NCI-H524 treated with DMSO at 0.1 percent for 48 hours (cell line): ENCODE measurements at places on chromosomes 1 and 21.

GRCh38 chr1:114043054-114043453 lies 63.8 kb downstream of the OLFML3 start:
- no peak for DNase-seq

DNA sequence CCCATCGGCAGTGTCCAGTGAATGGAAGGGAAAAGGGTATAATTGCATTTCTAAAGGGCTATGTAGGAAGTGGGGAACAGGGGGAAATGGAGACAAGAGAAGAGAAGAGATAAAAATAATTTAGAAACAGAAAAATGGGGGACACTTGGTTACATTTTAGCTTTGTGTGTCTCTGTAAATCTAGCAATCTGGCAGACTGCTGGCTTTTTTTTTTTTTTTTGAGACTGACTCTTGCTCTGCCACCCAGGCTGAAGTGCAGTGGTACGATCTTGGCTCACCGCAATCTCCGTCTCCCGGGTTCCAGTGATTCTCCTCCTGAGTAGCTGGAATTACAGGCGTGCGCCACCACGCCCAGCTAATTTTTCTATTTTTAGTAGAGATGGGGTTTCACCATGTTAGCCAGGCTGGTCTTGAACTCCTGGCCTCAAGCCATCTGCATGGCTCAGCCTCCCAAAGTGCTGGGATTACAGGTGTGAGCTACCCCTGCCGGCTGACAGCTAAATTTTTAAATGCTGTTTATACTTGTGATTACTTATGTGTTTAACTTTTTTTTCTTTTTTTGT lies 53.4 kb downstream of the AGPAT3 start:
- DNase-seq, result no peak

DNA sequence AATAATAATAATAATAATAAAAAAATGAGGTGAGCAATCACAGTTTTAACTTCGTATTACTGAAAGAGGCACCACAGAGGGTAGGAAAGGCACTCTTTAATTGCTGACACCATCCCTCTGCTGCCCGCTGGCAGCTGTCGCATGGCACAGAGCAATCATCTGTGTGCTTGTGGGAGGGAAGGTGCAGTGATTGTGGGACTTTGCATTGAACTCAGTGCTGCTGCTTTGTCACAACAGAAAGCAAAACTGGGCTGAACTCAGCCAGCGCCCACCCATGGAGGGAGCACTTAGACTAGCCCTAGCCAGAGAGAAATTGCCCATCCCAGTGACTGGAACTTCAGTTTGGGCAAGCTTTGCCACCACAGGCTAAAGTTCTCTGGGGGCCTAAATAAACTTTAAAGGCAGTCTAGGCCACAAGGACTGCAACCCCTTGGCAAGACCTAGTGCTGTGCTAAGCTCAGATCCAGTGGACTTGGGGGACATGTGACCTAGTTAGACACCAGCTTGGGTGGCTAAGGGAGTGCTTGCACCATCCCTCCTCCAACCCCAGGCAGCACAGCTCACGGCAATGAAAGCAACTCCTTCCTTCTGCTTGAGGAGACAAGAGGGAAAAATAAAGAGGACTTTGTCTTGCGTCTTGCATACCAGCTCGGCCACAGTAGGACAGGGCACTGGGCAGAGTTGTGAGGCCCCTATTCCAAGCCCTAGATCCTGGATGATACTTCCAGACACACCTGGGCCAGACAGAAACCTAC lies 59.3 kb downstream of the WDR4 start:
- DNase-seq, result no peak

DNA sequence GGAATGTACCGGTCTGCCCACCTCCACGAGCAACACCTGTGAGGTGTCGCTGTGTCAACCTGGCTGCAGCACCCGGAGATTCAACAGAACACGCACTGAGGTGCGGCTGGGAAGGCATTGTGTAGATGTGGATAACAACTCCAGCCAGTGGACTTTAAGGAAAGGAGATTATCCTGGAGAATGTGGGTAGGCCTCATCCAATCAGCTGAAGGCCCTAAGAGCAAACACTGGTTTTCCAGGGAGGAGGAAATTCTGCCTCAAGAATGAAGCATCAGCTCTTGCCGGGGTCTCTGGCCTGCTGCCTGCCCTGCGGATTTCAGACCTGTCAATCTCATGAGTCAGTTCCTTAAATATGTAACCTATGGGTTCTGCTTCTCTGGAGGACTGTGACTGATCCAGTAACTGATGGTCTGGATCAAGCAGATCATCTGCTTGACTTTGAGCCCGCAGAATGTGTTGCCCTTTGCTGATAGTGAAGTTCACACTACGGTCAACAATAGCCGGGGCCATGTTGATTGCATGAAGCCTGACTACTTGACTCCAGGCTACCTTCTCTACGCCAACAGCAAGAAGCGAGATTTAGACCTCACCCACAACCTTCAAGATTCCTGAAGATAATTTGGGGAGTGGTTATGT lies 15.9 kb upstream of the PRDM15 start:
- no peak for DNase-seq

GRCh38 chr1:230867903-230868735 lies at the start of gene C1orf198:
Gene C1orf198, minus strand, starts transcription at chr1:230868521. Its CDS starts 9 bp downstream, at chr1:230868512.
- DNase-seq, result no peak

- no peak for DNase-seq
These were observed 259.3 kb upstream of the SGIP1 start for GRCh38 chr1:66274634-66275033.

DNA sequence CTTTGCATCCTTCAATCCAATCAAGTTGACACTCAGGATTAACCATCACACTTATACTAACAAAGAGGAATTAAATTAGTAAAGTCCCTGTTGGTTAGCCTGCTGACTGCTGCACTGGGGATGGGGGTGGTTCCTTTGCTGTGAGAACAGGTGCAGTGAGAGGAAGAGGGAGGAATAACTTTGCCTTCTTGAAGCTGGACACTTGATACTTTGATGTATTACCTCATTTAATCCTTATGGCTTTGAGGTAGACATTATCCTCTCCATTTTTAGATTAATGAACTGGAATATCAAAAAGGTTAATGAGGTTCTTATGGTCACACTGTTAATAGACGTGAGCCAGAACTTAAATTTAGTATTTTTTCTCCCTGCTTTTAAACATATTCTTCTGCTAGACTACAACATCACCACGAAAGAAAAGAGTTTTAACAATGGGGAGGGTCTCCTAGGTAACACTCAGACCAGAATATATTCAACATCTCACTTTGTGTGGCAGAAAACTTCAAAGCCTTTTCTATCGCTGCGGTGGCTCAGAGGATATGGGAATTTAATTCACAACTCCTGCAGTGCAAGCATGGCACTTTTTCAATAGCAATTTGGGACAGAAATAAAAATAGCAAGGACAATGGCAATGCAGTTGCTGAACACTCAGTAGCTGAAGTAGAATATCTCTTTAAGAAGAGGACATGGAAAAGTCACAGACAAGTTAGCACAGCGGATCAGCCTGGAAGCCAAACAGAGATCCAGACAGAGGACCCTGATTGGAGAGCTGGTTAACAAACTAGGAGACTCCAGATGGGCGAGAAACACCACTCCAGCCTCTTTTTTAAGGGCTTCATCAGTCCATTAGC lies 68.8 kb upstream of the DNAH14 start:
- DNase-seq, result no peak
